AG10803 (cell line): ENCODE measurements at places on chromosomes 7 and 10.
A peak's percentile ranks its signal among the peaks of the same experiment; 100 is the strongest.

GRCh38 chr10:77043420-77043763 is 594.2 kb downstream of the KCNMA1 start:
- peak; percentile 9 for DNase-seq

- DNase-seq, result no peak
These were observed 38.7 kb upstream of the CDK1 start for GRCh38 chr10:60739558-60739957.

- peak; percentile 64 for DNase-seq
These were observed 297.9 kb upstream of the KLF6 start for GRCh38 chr10:4082861-4083260.

DNA sequence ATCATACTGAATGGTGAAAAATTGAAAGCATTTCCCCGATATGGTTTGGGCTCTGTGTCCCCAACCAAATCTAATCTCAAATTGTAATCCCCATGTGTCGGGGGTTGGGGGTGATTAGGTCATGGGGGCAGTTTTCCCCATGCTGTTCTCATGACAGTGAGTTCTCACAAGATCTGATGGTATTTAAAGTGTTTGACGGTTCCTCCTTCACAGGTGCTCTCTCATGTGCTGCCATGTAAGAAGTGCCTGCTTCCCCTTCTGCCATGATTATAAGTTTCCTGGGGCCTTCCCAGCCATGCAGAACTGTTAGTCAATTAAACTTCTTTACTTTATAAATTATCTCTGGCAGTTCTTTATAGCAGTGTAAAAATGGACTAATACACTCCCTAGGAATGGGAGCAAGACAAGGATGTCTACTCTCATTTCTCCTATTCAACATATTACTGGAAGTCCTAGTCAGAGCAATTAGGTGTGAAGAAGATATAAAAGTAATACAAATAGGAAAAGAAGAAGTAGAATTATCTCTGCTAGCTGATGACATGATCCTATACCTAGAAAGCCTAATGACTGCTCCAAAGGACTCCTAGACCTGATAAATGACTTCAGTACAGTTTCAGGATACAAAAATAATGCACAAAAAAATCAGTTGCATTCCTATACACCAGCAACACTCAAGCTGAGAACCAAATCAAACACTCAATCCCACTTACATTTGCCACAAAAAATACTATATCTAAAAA is 260.6 kb downstream of the RNLS start:
- DNase-seq, result no peak

GRCh38 chr10:13871011-13871410 is 284.2 kb downstream of the PRPF18 start:
- DNase-seq, result no peak
